ENCODE measurements at places on chromosomes 5 and 9.

DNA sequence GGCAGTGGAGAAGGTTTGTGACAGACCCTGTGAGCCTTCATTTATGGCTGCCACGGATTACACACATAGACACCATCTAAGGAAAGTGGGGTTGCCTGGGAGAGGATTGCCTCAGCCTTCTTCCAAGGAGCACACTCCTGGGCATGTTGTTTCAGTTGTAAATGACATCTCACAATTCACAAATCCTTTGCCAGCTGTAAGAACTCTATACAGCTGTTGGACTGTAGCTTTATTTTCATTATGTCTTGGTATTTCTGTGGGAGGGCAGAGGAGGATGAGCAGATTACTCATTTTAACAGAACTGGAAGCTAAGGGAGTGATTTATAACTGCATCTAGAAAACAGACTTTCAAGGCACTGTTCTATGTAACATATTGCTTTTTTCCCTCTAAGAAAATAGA, 25.6 kb downstream of the MELK start:
- no peak for DNase-seq

DNA sequence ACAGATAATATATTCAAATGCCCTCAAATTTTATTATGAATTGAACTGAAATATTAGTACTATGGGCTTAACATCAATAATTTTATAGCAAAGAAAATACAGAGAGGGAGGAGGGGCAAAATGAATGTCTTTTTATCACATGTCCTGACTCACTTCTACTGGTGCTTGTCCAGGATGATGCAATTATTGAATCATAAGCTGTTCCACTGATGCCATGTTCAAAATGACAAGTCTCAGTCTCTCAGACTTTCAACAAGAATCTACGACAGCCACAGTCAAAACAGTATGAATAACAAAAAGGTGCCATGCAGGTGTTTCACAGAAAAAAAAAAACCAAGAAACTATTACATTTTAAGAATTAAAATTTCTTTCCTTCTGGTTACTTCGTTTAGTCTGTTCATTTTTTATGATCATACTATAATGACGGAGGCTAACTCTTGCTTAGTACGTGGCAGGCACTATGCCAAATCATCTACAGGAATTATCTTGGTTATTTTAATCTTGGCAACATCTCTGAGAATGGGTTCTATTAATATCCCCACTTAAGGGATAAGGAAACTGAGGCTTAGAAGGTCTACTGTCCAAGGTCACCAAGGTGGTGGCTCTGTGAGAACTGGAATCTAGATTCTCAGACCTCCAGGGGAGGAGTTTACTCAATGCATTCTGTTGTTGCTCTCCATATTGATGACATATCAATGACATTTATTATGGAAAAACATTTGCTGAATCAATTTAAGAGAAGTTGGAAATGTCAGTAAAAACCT, 61.5 kb downstream of the NR3C1 start:
- no peak for DNase-seq

DNA sequence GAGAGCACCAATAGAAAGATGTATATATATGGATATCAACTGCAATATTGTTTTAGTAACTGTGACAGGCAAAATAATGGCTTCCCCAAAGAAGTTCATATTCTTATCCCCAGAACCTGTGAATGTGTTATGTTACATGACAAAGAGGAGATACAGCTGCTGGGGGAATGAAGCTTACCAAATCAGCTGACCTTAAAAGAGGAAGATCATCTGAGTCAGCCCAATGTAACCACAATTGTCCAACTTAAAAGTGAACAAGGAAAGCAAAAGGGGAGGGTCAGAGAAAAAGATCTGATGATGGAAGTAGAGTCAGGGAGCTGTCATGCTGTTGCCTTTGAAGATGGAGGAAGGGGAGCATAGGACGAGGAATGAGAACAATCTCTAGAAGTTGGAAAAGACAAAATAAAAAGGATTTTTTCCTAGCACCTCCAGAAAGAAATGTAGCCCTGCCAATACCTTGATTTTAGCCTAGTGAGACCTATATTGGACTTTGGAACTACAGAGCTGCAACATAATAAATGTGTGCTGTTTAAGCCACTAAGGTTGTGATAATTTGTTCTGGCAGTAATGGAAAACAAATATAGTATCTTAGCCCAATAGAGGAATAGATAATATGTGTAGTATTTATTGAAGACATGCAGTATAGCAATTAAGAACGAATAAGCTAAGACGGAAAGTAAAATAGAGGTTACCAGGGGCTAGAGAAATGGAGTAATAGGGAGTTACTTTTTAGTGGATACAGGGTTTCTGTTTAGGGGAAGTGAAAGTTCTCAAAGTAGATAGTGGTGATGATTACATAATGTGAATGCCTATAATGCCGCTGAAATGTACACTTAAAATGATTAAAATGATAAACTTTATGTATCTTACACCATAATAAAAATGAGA, 115.9 kb downstream of the PIK3R1 start:
- no peak for DNase-seq

GRCh38 chr5:174189654-174190541, 144.4 kb downstream of the NSG2 start:
- no peak for DNase-seq

GRCh38 chr5:10913841-10914240, 152.8 kb upstream of the DAP start:
- no peak for DNase-seq

Data from stimulated activated effector memory CD8-positive, alpha-beta T cell treated with anti-CD3 and anti-CD28 coated beads, Interleukin-12 subunit alpha, Interleukin-12 subunit beta, amount 100 ng/mL, for 72 hours (primary cell).